ENCODE measurements at places on chromosomes 16 and 17.

DNA sequence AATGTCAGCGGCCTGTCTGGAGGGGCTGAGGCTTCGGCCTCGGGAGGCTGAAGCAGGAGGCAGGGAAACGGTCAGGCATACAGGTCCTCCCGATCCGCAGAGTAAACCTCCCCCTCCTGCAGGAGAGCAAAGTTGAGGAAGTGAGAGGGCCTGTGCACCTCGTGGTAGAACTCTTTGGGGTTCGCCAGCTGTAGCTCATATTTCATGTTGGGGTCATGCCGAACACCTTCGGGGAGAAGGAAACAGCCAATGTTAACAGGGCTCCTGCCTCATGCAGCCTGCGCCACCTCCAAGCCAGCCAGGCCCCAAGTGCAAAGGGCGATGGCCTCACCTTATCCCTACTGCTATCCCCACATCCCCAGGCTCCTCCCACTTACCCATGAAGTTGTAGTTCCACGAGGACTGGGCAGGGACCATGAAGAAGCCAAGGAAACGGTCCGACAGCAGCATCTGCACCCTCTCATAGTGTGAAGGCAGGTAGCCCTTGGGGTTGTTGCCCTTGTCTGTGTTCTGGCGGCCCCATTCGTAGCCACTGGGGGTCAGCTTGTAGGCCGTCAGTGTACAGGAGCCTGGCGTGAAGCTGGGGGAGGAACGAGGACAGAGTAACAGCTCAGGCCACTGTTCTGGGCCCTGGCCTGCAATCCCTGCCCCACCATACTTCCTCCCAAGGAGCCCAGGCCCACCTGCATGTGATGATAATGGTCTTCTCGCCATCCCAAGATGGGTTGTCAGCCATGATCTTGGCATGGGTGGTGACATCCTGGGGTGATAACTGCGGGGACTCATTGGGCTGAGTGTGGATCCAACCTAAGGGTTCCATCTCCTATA lies 1.3 kb upstream of the RILP start:
- DNase-seq, result no peak

DNA sequence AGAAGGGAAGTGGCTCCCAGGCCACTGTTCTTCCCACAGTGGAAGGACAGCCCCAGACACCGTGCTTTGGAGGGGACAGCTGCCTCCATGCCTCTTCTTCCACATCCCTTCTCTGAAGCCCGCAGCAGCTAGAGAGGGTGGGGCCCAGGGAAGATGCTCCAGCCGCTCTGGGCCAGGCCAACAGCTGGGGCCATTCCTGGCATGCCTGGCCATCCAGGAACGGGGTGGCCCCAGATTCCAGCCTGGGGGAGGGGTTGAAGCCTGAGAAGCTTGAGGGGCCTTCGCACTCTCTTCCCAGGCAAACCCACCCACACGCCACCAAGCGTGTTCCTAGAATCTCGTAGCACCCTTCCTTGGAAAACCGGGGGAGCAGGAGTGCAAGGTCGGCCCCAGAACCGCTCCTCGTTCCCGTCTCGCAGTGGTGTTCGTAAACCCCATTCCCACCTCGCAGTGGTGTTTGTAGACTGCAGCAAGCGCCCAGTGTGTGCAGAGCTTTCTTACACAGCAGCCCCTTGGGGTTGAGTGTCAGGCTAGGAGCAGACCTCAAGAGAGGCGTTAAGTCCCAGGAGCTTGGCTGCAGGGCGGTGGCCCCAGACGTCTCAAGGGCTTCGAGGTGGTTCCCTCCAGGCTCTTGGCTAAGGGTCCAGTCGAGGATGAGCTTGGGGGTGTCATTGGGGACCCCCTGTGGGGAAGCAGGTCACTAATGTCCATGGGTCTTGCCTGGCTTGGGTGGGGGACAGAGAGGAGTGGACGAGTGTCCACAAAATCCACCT lies 2.7 kb downstream of the CDH15 start:
- DNase-seq, result no peak

- no peak for DNase-seq
Measured at GRCh38 chr17:73267648-73268537, 6.2 kb upstream of the CPSF4L start.

DNA sequence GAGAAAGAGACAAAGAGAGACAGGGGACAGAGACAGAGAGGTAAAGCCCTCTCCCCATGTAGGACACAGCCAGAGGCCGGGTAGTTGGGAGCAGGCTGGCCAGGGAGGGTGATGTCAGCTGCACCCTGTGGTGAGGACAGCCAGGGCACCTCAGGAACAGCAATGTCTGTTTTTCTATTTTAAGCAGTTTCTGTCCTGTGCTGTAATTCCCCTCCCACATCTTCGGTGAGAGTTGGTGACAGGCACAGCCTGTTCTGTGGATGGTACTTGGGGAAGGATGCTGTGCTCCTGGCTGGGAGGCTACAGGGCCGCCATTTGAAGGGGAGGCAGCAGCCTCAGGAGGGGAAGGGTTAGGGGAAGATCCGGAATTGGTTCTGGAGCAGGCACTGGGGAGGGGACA lies 163.5 kb downstream of the SDK2 start:
- DNase-seq, result no peak

DNA sequence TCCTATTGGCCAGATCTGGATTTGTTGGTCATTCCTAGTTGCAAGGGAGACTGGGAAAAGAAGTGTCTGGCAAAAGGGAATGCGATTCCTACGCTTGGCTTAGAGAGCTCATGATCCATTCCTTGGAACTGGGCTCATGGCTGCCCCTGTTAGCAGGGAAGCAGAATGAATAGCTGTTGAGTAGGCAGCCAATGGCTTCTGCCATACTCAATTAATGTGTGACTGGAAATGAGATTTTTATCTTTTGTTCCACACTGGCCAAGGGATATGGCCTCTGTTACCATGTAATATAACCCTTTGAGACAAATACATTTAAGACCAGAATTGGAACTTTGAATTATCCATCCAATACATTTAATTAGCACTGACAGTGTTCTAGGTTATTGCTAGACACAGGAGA lies 31.0 kb downstream of the FTO start:
- DNase-seq, result no peak
